ENCODE measurements at places on chromosomes 3 and 15.
A peak's percentile ranks its signal among the peaks of the same experiment; 100 is the strongest.

- no peak for DNase-seq
Measured at GRCh38 chr15:42387603-42388002, 28.3 kb downstream of the CAPN3 start.

DNA sequence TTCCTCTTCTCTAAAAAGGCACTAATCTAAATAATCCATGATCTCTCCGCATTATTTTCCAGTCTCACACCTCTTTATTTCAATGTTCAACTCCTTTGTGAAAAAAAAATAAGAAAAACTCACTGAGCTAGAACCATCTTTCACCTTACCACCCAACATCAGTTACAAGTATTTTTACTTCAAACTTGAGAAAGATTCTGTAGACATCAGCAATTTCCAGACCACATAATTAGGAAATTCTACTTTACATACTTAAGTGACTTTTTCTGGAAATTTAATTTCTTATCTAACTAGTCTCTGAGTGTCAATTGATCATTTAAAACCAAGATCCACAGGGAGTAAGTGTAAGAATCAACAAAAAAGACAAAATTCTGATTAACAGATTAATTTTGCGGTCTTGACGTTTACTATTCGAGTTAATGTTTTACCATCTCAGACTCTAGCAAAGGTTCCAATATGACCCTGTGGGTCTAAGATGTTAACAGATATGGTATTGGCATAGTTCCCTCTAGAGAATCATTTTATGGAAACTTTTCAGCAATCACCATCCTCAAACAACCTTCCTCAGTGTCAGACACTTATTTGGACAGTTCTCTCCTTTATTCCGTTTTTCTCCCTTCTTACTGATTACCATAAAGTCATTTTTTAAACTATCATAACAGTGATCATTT is 5.1 kb downstream of the ATP13A3 start:
- no peak for DNase-seq

- DNase-seq = no peak
Measured at GRCh38 chr3:31029706-31030105, 135.2 kb upstream of the GADL1 start.

GRCh38 chr3:100354850-100355249 is 20.3 kb downstream of the NIT2 start:
- DNase-seq = no peak

DNA sequence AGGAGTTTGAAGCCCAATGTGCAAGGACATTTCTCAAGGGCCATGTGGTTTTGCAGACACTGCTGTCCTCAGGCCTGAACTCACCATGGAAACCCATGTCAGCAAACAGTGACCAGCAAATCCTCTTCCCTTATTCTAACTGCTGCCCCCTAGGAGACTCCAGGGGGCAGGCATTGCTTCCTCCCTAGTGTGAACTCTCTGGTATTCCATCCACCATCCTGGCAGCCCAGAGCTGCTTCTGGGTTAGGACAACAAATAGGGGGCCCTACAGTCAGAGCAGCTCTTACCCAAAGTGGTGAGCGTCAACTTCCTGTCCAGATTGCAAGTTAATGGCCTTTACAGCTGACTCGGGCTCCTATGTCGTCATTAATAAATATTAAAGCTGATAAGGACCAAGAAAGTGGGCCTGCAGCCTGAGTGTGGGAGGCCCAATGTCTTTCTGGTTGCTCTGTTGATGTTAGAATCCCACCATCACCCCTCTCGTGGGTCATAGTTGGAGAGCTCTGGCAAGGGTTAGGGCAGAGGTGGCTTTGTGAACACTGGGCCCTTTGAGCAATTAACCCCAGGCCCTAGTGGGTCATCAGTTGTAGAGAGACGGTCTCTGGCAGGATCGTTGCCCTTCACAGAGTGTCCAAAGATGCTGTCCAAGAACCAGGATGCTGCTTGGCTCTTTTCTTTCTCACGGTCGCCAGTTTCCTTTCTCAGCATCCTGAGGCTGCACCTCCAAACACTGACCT is 41.5 kb downstream of the TGM4 start:
- no peak for DNase-seq

DNA sequence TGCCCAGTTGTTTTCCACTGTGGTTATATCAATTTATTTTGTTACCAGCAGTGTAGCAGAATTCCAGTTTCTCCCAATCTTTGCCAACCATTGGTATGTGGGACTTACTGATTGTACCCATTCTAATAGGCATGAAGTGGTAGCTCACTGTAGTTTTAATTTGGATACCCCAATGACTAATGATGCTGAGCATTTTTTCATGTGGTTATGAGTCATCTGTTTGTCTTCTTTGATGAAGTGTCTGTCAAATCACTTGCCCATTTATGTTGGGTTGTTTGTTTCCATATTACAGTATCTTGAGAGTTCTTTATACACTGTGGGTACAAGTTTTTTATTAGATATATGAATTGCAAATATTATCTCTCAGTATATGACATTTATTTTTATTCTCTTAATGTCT is 644.3 kb downstream of the NR2F2 start:
- peak; percentile 2 for DNase-seq

GRCh38 chr15:68700455-68701123 is 120.1 kb downstream of the ANP32A start:
- peak; percentile 18 for DNase-seq

GRCh38 chr3:66037986-66038369 is 740 bp downstream of the MAGI1 start:
- no peak for DNase-seq

DNA sequence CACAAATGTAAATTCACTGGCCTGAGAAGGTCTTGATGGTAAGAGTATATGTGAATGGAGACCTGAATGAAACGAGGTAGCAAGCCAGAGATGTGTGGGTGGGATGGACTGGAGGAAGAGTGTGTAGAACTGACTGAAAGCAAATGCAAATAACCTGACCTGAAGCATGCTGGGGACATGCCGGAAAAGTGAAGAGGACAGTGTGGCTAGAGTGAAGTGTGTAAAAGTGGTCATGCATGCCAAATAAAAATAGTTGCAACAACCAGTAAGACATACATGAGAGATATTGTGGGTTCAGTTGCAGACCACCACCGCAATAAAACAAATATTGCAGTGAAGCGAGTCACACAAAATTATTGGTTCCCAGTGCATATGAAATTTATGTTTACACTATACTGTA is 82.3 kb downstream of the LPP start:
- DNase-seq = no peak

- DNase-seq = no peak
Measured at GRCh38 chr3:143600756-143601718, 247.2 kb downstream of the SLC9A9 start.

DNA sequence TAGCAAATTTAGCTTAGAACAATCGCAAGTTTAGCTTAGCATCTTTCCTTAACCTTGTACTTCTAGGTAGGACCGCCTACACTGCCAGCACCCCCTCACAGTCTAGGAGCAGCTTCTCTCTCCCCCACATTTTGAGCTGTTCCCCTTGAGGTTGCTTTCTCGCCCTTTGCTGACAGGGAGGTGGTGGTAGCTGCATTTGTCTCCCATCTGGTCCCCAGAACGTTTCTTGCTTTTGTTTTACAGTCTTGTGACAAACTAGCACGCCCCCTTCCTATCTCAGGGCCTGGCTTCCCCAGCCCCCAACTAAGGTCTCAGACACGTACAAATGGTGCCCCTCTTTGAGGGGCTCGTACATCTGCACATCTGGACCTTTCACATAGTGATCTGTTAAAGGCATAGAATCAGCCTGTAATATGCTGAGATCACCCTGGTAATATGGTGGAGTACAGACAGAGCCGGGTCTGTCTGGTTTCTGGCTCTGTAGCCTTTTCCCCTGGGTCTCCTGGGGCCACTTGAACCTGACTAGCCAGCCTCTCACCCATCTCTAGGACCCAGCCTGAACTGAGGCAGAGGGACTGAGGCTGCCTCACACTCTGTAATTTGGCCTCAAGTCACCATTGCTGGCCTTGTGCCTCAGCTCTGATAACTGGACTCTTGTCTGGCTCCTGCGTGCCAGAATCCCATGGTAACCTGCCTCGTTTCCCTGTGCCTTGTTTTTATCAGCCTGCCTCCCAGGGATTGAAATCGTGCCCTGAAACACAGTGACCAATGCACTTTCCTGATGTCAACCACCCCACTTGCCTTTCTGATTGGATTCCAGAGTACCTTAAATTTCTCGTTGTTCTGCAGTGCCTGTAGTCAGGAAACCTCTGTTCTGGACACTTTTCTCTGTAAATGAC is 27.7 kb downstream of the CRTC3 start:
- DNase-seq = peak; percentile 28

- DNase-seq = no peak
Measured at GRCh38 chr3:38000965-38001455, 10.4 kb downstream of the VILL start.

- DNase-seq = no peak
Measured at GRCh38 chr3:185046603-185047002, 106.3 kb downstream of the C3orf70 start.
